ENCODE measurements at places on chromosomes 3 and 15. TPM values are rescaled to one million over a fixed set of nuclear protein-coding genes. Genes with fewer than 3 reads are reported as not detected.

- H3K27me3 ChIP-seq, result no peaks in the 10 kb centered on the region
- DNase-seq, result peak; percentile 37
- H3K36me3 ChIP-seq, result no peaks in the 10 kb centered on the region
- H3K27ac ChIP-seq, result no peak overlapping the region
- peaks cover 4% of the 10 kb centered on the region for H3K4me1 ChIP-seq
- no peak overlapping the region for H3K4me3 ChIP-seq
Observed at GRCh38 chr3:37852097-37852496, 9.6 kb upstream of the CTDSPL start.

GRCh38 chr3:138066383-138066782 lies 49.0 kb downstream of the DZIP1L start:
- no peak overlapping the region for H3K27ac ChIP-seq
- no peaks in the 10 kb centered on the region for H3K27me3 ChIP-seq
- H3K4me3 ChIP-seq, result no peak overlapping the region
- no peak for DNase-seq

GRCh38 chr3:100606894-100607512 lies 2.4 kb upstream of the ADGRG7 start:
- peaks cover 15% of the 10 kb centered on the region for H3K27me3 ChIP-seq
- no peak overlapping the region for H3K27ac ChIP-seq
- H3K4me3 ChIP-seq, result no peak overlapping the region
- DNase-seq, result no peak
- no peaks in the 10 kb centered on the region for H3K4me1 ChIP-seq

DNA sequence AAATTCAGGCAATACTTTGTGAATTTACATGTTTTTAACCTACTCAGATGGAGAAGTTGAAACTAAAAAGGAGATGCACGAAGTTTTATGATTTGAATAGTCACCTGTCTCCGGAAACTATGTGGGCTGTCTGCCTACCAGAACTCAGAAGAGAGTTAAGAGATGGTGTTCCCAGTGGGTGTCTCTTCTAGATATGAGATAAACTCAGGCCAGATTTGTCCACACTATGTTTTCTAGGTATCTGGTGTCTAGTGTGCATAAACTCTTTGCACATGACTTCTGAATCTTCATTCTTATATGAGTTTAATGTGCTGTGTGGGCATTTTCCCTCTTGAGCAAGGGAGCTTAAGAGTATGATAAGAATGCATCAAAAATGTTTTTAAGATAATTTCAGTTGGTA lies 222.8 kb downstream of the FOXP1 start:
- no peaks in the 10 kb centered on the region for H3K27me3 ChIP-seq
- H3K4me1 ChIP-seq, result no peaks in the 10 kb centered on the region
- DNase-seq, result no peak
- no peak overlapping the region for H3K4me3 ChIP-seq
- no peaks in the 10 kb centered on the region for H3K36me3 ChIP-seq

DNA sequence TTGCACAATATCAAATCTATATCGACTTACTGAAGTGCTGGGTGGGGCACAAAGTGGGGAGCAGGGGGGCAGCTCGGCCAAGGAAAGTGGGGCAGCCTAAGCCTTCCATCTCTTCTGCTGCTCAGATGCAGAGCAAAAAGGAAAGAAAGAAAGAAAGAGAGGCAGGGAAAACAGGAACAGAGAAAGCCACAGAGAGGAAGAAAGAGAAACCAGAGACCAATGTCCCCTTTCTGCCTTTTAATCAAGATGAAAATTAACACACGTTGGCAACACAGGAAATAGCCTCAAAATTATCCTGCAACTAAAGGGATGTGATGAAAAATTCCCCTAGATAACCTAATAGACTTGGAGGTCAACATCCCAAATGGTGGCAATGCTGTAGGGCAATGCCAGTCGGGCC lies 72.2 kb upstream of the RAD18 start:
- no peak overlapping the region for H3K4me3 ChIP-seq
- no peak overlapping the region for H3K27ac ChIP-seq
- no peak for DNase-seq
- no peaks in the 10 kb centered on the region for H3K27me3 ChIP-seq
- no peaks in the 10 kb centered on the region for H3K36me3 ChIP-seq
- no peaks in the 10 kb centered on the region for H3K4me1 ChIP-seq

GRCh38 chr3:78749056-78749455 lies 1018.7 kb downstream of the ROBO1 start:
- no peaks in the 10 kb centered on the region for H3K4me1 ChIP-seq
- DNase-seq, result no peak
- no peak overlapping the region for H3K27ac ChIP-seq

- no peak overlapping the region for H3K4me3 ChIP-seq
- H3K36me3 ChIP-seq, result peaks cover 34% of the 10 kb centered on the region
- DNase-seq, result no peak
- H3K4me1 ChIP-seq, result no peaks in the 10 kb centered on the region
- no peaks in the 10 kb centered on the region for H3K27me3 ChIP-seq
Observed at GRCh38 chr3:183777016-183777618, 48.3 kb downstream of the MAP6D1 start.

LRRIQ4 gene
- total RNA-seq, result not detected

- H3K4me3 ChIP-seq, result no peak overlapping the region
- H3K4me1 ChIP-seq, result no peaks in the 10 kb centered on the region
- H3K27me3 ChIP-seq, result no peaks in the 10 kb centered on the region
- no peaks in the 10 kb centered on the region for H3K36me3 ChIP-seq
- no peak overlapping the region for H3K27ac ChIP-seq
Observed at GRCh38 chr3:195999896-196000295, 82.0 kb downstream of the TFRC start.

ARHGEF26 gene
- total RNA-seq, result 2.9 TPM

- no peak for DNase-seq
- no peaks in the 10 kb centered on the region for H3K27me3 ChIP-seq
- H3K27ac ChIP-seq, result no peak overlapping the region
- no peaks in the 10 kb centered on the region for H3K36me3 ChIP-seq
- H3K4me1 ChIP-seq, result peaks cover 17% of the 10 kb centered on the region
Observed at GRCh38 chr3:23094412-23094811, 108.7 kb upstream of the UBE2E2 start.

- H3K4me3 ChIP-seq, result no peak overlapping the region
- no peak for DNase-seq
- no peak overlapping the region for H3K27ac ChIP-seq
- no peaks in the 10 kb centered on the region for H3K27me3 ChIP-seq
Observed at GRCh38 chr3:176296066-176296597, 901.1 kb downstream of the TBL1XR1 start.

VWA5B2 gene
- total RNA-seq, result not detected

DNA sequence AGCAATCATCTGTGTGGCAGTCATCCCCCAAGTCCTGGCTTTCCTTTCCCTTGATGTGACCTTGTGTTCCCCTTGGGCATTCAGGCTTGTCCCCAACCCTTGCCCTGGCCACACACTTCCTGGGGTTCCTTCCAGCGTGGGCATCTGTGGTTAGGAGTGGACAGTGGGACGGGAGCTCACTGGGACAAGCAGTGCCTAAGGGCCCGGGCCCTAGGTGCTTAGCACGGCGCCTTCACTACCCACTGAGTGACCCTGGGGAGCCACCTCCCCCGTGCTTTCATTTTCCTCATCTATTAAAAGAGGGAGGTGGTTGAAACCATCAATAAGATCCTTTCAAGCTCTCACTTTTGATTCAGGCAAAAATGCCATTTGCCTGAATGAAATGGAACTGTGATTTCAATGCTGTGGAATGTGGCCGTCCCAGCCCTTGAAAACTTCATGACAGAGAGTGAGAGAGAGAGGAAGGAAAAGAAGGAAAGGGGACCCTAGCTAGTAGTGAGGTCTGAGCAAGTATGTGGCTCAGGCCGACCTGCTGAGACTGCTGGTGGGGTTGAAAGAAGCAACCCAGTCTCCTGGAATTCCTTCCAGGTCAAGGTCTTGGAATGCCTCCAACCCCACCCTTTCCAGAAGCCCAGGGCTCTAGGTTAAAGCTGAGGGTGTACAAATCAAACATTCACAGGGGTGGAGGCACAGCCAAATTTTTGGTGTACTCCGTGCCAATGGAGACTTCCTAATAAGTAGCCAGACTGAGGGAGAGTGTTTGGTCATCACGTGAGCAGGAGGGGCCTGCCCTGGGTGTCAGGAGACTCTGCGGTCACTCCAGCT lies 302.9 kb downstream of the TLE3 start:
- no peaks in the 10 kb centered on the region for H3K27me3 ChIP-seq
- DNase-seq, result no peak
- no peak overlapping the region for H3K4me3 ChIP-seq
- peaks cover 11% of the 10 kb centered on the region for H3K4me1 ChIP-seq
- H3K36me3 ChIP-seq, result no peaks in the 10 kb centered on the region

ANKRD63 gene
- total RNA-seq, result not detected

DNA sequence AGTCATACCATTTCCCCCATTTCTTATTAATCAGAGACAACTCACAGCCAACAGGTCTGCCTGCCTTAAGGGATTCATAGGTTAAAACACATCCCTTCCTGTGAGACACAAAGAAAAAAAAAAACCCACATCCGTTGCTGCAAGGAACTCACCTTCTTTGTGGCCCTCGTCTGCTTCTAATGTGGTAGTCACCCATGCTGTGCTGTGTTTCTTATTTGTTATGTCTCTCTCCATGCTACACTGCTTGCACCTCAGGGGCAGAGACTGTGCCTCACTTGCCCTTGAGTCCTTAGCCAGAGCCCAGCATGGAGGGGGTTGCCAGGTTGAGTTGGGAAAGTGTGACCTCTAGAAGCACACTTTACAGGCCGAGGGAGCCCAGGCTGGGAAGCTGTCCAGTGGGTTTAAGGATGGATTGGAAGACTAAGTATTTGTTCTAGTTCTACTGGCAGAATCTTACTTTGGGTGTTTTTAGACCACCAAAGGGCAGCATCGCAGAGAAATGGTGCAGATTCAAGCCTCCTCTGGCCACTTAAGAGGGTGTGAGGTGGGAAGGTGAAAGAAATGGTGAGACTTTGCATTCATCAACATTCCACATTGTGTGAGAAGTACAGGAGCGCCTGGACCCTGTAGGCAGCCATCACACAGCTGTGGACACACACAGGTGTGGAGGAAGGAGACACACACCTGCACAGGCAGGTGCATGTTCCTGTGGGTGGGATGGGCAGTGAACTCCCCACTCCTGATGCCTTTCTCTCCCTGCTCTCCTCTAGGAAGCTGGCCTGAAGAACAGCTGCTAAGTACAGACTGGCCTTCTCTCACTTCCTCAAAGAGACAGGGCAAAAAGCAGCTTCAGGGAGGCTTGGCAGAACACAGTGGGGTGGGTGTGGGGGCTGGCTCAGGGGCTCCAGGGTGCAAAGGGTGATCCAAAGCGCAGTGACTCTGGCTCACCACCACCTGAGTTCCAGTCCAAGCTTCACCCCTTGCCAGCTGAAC lies 48.8 kb downstream of the GLB1 start:
- no peak overlapping the region for H3K27ac ChIP-seq
- peaks cover 12% of the 10 kb centered on the region for H3K36me3 ChIP-seq
- DNase-seq, result no peak
- H3K4me3 ChIP-seq, result no peak overlapping the region
- no peaks in the 10 kb centered on the region for H3K4me1 ChIP-seq
- H3K27me3 ChIP-seq, result no peaks in the 10 kb centered on the region

DNA sequence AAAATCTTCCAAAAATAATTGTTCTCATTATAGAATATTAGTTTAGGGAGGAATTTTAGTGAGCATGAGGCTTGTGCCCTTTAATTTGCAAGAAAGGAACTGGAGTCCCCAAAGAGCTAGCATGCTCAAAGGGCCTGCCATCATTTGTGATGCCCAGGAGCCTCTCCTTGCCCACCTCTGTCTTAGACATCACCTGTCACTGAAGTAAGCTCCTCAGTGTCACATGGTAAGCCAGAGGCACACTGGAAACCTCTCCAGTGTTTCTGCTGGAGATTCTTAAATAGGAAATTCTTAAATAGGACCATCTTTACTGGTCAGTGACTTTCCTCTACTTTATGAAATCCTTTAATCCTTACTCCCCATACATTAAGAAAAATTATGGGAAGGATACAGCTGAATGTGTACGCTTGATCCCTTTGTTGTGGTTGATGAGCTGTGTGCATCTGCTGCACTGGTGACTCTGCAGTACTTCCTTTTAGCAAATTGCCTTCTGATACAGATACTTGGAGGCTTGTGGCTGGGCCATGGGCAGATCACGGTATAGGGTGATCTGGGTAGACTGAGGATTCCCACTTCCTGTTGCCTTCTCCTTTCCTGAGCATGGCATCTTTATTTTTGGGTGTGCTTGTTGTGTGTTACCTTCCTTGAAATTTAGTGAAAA lies 197.4 kb downstream of the KLHL25 start:
- H3K4me3 ChIP-seq, result no peak overlapping the region
- H3K36me3 ChIP-seq, result no peaks in the 10 kb centered on the region
- no peak for DNase-seq
- H3K27ac ChIP-seq, result no peak overlapping the region

- no peak for DNase-seq
- H3K4me1 ChIP-seq, result no peaks in the 10 kb centered on the region
- no peaks in the 10 kb centered on the region for H3K36me3 ChIP-seq
- H3K27ac ChIP-seq, result no peak overlapping the region
Observed at GRCh38 chr3:148709560-148710253, 12.0 kb downstream of the AGTR1 start.

GRCh38 chr15:87047203-87047965 lies 967.7 kb downstream of the AGBL1 start:
- no peak for DNase-seq
- H3K27me3 ChIP-seq, result no peaks in the 10 kb centered on the region
- H3K4me3 ChIP-seq, result no peak overlapping the region
- no peak overlapping the region for H3K27ac ChIP-seq
- H3K4me1 ChIP-seq, result no peaks in the 10 kb centered on the region

NRG4 gene
- total RNA-seq, result not detected

GRCh38 chr15:89880727-89881126 lies 13.1 kb downstream of the AP3S2 start:
- peaks cover 4% of the 10 kb centered on the region for H3K4me1 ChIP-seq
- peak; percentile 29 for DNase-seq
- H3K27ac ChIP-seq, result peak overlapping the region; percentile 31
- H3K4me3 ChIP-seq, result no peak overlapping the region
- peaks cover 4% of the 10 kb centered on the region for H3K36me3 ChIP-seq

DNA sequence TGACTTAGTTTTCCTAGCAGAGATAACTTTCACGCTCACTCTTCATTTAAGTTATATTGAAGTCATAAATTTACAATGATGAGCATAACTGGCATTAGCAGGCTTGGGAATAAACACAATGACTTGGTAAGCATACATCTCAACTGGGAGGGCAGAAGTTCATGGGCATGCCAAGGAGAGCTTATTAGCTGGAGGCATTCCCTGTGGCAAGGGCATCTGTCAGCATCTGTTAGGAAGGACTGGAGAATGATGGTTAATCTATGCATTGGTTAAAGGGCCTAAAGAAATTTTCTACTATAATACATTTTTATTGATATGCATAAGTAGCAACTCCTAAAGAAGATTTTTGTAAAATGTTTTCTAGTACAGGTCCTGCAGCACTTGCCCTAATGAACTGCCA lies 52.4 kb downstream of the NEK11 start:
- no peaks in the 10 kb centered on the region for H3K27me3 ChIP-seq
- H3K27ac ChIP-seq, result no peak overlapping the region
- H3K4me1 ChIP-seq, result no peaks in the 10 kb centered on the region
- DNase-seq, result no peak

PLSCR4 gene
- total RNA-seq, result 81.5 TPM

DNA sequence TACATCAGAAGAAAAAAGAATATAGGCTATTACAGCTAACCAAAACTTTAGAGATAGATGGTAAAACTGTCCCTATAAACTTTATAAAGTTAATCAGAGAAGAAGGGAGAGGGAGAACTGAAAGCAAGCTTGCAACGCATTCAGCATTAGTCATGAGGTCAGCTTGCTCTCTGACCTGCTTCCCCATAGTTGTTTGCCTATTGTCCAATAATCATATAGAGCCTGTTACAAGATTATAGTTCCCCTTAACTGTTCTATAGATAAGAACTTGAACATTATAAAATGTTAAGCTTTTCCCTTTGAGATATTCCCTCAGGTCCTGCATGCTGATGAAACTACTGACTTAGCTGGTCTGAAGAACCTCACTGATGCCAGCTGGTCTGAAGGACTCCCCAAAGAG lies 74.5 kb downstream of the CPNE4 start:
- no peak overlapping the region for H3K27ac ChIP-seq
- no peak for DNase-seq

APOD gene
- 1.8 TPM for total RNA-seq
